GM10248 (cell line): ENCODE measurements at places on chromosomes 12 and 14.

- DNase-seq, result no peak
Observed at GRCh38 chr12:131217024-131217586, 263.4 kb downstream of the ADGRD1 start.

DNA sequence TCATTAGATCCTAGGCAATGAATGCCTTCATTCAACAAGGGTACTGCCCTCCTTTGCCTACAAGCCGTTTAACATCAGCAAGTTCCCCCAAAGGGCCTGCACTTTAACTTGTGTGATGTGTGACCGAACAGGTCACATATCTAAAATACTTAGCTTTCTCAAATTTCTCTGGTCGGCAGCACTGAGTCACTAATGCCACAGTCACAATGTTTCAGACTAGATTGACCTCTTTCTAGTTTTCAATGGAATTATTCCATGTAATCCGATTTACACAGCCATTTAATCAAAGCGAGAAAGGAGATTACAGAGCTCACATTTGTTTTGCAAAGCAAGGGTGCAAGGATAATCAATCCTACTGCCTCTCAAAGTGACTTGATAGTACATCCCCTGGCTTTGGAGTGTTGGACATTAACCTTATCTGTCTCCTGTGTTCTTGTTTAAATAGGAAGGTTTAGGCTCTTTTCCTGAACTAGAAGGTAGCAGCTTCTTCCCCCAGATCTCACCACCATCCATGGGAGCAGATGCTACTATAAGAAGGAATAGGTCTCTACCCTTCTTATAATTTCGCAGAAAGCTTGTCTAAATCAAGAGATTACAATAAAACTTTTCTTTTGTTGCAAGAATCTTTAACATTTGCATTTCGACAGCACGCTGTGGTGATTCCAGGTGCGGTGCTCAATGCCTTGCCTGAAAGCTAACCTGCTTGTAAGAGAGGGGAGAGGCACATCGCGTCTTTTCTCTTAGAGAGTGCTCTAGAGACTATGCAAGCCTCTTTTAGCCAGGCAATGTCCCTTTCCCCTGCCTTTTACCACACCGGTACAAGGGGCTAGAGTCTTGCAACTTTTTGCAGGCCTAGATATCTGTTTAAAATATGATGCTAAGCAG lies 1.8 kb downstream of the KITLG start:
- no peak for DNase-seq

DNA sequence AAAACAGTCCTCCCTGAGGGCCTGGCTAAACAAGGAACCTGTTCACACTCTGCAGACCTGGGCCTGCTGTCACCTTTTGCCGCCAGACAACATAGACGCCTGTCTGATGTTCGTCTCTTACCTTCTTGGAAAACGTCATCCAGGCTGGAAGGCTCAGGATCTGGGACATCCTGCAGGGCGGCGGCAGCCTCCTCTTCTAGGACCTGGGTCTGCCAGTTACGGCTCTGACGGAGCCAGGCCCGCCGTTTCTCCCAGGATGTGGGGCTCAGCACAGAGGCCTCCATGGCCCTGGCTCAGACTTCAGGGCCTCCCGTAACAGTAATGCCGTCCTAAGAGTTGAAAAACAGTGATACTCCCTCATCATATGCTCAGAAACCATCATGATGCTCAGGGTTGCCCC lies 10.3 kb downstream of the TESPA1 start:
- no peak for DNase-seq

DNA sequence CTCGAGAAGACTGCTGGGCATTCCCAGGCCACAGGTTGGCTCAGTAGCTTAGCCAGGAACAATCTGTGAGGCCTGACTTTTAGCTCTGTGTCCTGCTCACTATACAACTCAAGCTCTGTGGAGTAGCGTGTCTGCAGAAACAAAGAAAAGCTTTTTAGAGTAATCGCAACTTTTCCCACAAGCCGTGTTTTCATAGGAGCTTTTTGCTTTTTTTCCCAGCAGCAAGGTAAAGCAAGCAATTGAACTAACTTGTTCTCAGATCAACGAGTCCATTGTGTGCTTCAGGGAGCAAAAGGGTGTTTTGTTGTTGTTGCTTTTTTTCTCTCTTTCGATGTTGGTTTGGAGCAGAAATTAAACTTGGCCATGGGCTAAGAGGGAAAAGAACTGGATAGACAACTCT lies 97.3 kb upstream of the BCL2L14 start:
- no peak for DNase-seq

DNA sequence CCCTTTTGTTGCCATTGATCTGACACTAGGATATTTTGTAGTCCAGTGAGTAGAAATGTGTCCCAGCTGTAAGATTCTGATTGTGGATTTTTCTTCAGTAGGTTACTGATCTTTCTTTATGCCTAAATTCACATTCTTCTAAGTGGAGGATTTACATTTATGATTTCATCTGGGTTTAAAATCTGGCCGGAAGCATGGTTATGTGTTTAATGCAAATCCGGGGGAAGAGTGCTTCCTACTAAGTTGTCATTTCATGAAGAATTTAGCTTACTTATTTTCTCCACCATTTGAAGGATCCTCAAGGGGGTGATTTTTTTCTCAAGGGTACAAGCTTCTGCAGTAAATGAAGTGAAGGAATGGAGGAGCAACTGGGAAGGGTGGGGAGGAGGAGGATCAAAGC lies 96.7 kb downstream of the TMTC2 start:
- no peak for DNase-seq

DNA sequence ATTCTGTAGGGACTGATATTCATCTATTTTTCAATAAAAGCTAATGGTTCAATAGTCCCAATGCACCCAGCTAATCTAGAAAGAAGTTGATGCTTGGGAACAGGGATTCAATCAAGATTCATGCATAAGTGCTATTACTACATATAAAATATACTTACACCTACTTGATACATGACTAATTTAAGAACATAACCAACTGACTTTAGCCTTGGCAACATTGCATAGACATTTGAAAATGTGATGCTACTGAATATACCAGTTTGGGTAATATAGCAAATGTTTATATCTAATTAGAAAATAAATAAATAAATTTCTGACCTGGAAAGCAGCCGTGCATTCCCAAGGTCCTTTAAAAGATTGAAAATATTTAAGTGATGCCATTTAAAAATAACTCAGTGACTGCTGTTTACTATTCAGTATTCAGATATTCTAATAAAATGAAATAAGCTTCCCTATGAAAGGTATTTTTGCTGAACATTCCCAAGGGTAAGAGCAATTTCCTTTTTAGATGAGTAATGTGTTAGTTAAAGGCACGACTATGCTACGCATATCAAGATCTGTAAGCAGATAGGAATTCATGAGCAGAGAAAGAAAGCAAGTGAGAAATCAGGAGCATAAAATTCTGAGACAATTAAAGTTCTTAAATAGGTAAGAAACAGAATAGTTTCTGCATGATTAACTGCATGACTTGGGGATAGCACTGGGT lies 160.6 kb upstream of the SYT1 start:
- no peak for DNase-seq

DNA sequence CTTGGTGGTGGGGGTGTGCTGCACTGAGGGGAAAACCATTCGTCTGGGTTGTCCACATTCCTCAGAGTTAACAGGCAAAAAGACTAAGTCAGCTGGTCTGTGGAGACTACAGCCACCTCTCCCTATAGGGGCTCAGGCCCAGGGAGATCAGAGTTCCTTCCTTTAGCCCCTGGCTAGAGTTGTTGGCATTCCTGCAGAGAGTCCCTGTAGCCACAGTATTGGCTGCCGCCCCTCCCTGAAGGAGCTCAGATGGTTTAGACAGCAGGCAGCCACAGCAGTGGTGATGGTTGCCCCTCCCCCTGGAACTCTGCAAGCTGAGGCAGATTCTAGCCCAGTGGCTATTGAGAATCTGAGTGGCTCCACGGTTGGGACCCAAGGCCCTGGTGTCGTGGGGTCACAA lies 1072.5 kb upstream of the ATXN7L3B start:
- no peak for DNase-seq

GRCh38 chr14:59254146-59254910 lies 65.9 kb downstream of the DAAM1 start:
- DNase-seq, result no peak

DNA sequence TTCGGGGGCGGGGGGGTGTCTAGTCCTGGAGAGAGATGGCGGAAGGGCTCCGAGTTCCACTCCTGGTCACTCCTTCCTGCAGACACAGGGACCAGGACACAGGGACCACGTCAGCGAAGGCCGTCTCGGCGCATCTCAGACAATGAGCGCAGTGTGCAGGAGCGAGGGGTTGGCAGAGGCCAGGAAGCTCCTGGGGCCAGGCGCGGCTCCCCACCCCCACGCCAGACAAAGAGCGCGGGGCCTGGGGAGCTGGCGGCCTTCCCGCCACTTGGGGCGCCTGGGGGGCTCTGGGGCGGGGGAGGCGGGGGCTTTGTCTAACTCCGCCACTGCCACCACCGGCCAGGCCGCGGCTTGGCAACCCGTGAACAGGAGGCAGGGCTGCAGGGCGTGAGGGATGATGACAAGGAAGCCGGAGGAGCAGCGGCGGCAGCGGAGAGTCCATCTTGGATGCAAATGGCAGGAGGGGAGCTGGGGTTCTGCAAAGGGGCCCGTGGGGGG lies 2.2 kb downstream of the CDK2AP1 start:
- DNase-seq, result peak; percentile 60

DNA sequence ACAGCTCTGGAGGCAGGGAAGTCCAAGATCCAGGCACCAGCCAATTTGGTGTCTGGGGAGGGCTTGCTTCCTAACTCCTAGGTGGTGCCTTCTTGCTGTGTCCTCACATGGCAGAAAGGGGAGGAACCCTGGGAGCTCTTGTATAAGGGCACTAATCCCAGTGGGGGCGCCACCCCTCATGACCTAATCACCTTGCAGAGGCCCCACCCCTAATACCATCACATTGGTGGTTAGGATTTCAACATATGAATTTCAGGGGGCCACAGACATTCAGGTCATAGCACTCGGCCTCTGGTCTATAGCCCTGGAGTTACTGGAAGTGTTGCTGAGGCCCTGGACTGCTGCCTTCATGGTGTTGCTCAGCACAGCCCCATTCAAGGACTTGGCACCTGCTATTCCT lies 14.6 kb downstream of the PSMD9 start:
- no peak for DNase-seq
